Activated effector memory CD4-positive, alpha-beta T cell treated with Interleukin-2 at 50 U/mL for 16 hours (primary cell): ENCODE measurements at places on chromosomes 11 and 22.

GRCh38 chr22:42399315-42400271 lies 32.6 kb downstream of the NFAM1 start:
- DNase-seq = no peak

- DNase-seq = no peak
Measured at GRCh38 chr11:119728211-119728626, 781 bp downstream of the NECTIN1 start.

GRCh38 chr11:116646191-116646590 lies 126.6 kb downstream of the BUD13 start:
- no peak for DNase-seq

DNA sequence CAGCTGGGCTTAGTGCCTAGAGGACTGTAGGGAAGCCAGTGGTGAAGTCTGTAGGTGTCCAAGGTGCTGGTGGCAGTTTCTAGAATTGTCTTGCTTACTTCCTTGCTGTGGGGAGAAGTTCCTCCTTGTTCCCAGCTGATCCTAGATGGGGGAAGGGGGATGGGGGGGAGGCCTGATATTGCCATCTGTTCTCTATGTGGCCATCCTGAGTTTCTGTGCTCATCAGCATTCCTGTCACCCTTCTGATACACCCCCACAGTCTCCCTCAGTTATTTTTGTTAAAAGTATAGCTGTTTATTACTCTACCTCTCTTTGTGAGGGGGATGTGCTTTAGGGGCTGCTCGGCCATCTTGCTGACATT lies 36.5 kb downstream of the MADD start:
- DNase-seq = no peak

DNA sequence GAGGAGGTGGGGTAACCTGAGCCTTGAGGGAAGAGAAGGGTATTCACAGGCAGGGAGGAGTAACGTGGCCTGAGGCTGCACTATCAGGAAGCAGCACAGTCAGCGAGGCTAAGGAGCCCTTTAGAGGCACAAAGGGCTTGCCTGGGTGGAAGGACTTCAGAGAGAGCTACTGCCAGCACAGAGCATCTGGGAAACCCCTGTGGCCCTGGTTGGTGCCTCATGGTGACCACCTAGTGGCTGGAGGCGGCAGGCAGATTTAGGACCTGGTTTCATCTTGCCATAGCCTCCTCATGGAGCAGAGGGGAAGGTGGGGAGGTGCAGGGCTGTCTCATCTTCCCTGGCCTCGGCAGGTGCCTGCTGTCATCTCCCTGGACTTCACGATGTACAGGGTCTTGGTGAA lies 64.5 kb downstream of the MPPED1 start:
- no peak for DNase-seq

GRCh38 chr11:2690596-2691354 lies 9.0 kb downstream of the KCNQ1OT1 start:
- no peak for DNase-seq
